AG08396 (cell line): ENCODE measurements at places on chromosomes 12 and 14.

GRCh38 chr14:49863487-49864281, 11.1 kb upstream of the NEMF start:
- DNase-seq: no peak

DNA sequence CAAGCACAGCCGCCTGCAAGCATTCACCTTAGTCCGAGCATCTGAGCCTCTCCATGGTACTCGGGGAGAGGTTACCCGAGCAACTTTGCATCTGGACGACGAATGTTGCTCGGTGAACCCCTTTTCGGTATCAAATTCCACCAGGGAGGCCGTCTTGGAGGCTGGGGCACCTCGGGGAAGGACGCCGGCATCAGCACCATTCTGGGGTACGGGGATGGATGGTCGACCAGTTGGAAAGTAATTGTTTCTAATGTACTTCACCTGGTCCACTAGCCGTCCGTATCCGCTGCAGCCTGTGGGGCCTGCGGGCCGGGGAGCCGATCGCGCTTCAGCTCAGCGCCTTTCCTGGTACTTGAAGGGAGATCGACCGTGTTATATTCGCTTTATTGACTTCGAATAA, 161.7 kb upstream of the RTL1 start:
- no peak for DNase-seq

GRCh38 chr12:106022568-106023012, 116.2 kb downstream of the NUAK1 start:
- no peak for DNase-seq

DNA sequence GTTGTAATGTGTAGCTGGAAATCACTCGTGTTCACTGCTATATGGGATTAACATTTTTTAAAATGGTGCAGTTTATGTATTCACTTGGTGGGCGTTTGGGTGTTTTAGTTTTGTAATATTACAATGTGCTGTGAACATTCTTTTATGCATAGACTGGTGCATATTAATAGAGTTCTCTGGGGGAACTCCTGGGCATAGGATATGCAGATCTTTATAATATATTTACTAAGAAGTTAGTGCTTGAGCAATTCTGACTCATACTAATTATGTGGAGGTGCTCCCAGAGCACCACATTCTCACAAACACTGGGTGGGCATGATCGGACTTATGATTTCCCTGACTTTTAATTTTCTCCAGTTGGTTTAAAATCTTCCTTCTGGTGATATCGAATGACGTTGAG, 342.3 kb downstream of the PDZRN4 start:
- no peak for DNase-seq

- DNase-seq: no peak
These were observed 324.4 kb downstream of the PAWR start for GRCh38 chr12:79366374-79366773.

- no peak for DNase-seq
These were observed 115.7 kb downstream of the BEGAIN start for GRCh38 chr14:100471441-100472093.
